ENCODE measurements at places on chromosomes 2 and 18. TPM values are rescaled to one million over a fixed set of nuclear protein-coding genes. Genes with fewer than 3 reads are reported as not detected.

The RESP18 gene
- not detected for total RNA-seq

The CGREF1 gene
- total RNA-seq, result 4.4 TPM

The DSC1 gene
- total RNA-seq, result not detected

The XDH gene
- total RNA-seq, result 1.4 TPM

GRCh38 chr2:28620801-28621171, 124.9 kb downstream of the PLB1 start:
- no peaks in the 10 kb centered on the region for H3K36me3 ChIP-seq
- H3K27ac ChIP-seq, result peak overlapping the region; percentile 80
- H3K27me3 ChIP-seq, result no peaks in the 10 kb centered on the region
- H3K4me3 ChIP-seq, result no peak overlapping the region
- peaks cover 20% of the 10 kb centered on the region for H3K4me1 ChIP-seq
- DNase-seq, result no peak

GRCh38 chr2:50490991-50491390, 540.9 kb downstream of the NRXN1 start:
- no peaks in the 10 kb centered on the region for H3K36me3 ChIP-seq
- no peaks in the 10 kb centered on the region for H3K27me3 ChIP-seq
- no peak overlapping the region for H3K4me3 ChIP-seq

DNA sequence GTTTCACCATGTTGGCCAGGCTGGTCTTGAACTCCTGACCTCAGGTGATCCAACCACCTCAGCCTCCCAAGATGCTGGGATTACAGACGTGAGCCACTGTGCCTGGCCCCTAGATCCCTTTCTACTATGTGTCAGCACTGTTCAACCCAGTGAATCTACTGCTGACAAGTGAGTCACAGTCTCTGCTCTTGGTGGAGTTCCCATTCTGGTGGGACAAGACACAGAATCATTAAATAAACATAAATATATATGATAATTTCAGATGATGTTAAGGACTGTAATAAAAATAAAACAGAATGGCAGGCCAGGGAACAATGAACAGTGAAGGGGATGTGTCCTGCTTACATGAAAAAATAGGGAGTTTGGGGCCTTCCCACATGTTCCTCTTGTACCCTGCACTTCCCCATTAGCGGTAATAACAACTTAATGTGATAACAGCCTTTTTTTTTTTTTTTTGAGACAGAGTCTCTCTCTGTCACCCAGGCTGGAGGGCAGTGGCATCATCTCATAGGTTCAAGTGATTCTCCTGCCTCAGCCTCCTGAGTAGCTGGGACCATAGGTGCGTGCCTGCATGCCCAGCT, 112.2 kb downstream of the CPO start:
- H3K4me1 ChIP-seq, result no peaks in the 10 kb centered on the region
- no peak overlapping the region for H3K27ac ChIP-seq
- no peak overlapping the region for H3K4me3 ChIP-seq
- no peak for DNase-seq
- H3K27me3 ChIP-seq, result no peaks in the 10 kb centered on the region
- H3K36me3 ChIP-seq, result no peaks in the 10 kb centered on the region

- DNase-seq, result no peak
- H3K27ac ChIP-seq, result no peak overlapping the region
- no peaks in the 10 kb centered on the region for H3K27me3 ChIP-seq
- no peaks in the 10 kb centered on the region for H3K36me3 ChIP-seq
- no peak overlapping the region for H3K4me3 ChIP-seq
Observed at GRCh38 chr2:45681675-45682074, 30.2 kb downstream of the PRKCE start.

- H3K36me3 ChIP-seq, result no peaks in the 10 kb centered on the region
- no peak overlapping the region for H3K4me3 ChIP-seq
- no peaks in the 10 kb centered on the region for H3K27me3 ChIP-seq
- DNase-seq, result no peak
- no peaks in the 10 kb centered on the region for H3K4me1 ChIP-seq
Observed at GRCh38 chr2:12502759-12503158, 214.0 kb upstream of the TRIB2 start.

DNA sequence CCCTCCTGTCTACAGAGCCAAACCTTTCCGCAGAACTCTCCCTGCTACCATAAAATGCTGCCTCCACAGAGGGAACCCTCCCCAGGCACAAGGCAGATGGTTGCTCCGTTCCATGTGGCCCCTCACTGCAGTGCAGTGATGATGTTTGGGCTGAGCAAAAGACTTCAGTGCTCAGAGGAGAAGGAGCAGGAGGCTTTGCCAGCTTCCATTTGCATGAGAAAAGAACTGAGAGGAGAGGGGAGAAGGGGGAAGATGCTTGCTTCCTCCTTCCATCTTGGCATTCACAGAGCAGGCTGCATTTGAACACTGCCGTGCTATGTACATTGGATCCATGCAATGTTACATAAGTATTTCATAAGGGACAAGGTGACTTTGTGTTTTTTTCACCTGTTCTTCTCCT, 46.6 kb upstream of the TMEM200C start:
- no peak overlapping the region for H3K4me3 ChIP-seq
- no peak overlapping the region for H3K27ac ChIP-seq
- H3K4me1 ChIP-seq, result no peaks in the 10 kb centered on the region
- H3K36me3 ChIP-seq, result no peaks in the 10 kb centered on the region

DNA sequence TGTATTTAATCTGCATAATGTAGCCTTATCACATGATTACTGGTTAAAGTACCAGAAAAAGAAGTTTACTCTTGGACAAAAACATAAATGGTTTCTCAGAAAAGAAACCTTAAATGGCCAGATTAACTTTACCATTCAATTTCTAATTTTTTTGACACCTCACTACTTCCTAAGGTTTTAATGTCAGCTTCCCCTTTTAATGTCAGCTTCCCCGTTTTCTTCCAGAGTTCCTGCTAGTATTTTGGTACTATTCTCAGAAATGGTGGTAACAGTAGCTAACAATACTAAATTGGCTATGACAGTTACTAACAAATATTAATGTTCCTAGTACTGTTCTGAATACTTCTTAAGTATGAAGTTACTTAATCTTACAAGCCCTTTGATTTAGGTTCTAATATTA, 22.4 kb upstream of the SLC8A1 start:
- H3K4me1 ChIP-seq, result no peaks in the 10 kb centered on the region
- H3K36me3 ChIP-seq, result no peaks in the 10 kb centered on the region
- no peaks in the 10 kb centered on the region for H3K27me3 ChIP-seq

DNA sequence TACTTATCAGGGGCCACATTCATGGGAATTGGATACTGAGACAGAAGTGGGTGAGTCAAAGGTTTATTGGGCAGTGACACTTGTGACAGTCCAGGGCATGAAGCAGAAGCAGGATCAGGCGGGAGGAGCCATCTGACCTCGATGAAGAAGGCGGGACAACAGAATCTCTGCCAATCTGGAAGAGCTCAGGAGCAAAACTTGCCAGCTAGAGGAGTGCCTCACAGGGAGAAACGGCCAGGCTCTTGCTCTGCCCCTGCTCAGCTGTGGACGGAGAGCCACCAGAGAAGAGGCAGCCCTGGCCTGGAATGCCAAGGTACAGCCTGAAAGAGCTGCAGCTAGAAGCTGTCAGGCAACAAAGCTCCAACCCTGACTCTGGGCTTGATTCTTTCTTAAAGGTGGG, 16.9 kb downstream of the DAW1 start:
- no peaks in the 10 kb centered on the region for H3K27me3 ChIP-seq
- H3K4me3 ChIP-seq, result no peak overlapping the region
- no peaks in the 10 kb centered on the region for H3K4me1 ChIP-seq
- H3K36me3 ChIP-seq, result no peaks in the 10 kb centered on the region
- DNase-seq, result no peak

DNA sequence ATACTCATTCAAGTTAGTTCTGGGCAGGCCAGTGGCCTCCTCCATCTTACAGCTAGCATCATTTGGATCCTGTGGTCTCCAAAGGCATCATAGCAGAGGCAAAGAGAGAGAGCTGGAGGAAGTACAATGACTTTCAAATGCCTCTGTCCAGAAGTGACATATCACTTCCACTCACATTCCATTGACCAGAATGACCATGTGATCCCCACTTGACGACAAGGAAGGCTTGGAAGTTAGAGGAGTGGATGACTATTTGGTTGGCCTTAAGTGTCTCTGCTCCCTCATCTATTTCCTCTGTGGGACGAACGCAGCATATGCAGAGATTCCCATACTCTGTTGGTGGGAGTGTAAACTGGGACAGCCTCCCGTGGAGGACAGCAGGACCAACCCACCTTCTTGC, 27.8 kb upstream of the MLPH start:
- no peak overlapping the region for H3K27ac ChIP-seq
- no peak for DNase-seq
- H3K27me3 ChIP-seq, result no peaks in the 10 kb centered on the region
- H3K4me3 ChIP-seq, result no peak overlapping the region

- DNase-seq, result no peak
- H3K4me1 ChIP-seq, result peaks cover 3% of the 10 kb centered on the region
- H3K27me3 ChIP-seq, result no peaks in the 10 kb centered on the region
- H3K4me3 ChIP-seq, result no peak overlapping the region
Observed at GRCh38 chr2:184765112-184765895, 167.0 kb downstream of the ZNF804A start.

DNA sequence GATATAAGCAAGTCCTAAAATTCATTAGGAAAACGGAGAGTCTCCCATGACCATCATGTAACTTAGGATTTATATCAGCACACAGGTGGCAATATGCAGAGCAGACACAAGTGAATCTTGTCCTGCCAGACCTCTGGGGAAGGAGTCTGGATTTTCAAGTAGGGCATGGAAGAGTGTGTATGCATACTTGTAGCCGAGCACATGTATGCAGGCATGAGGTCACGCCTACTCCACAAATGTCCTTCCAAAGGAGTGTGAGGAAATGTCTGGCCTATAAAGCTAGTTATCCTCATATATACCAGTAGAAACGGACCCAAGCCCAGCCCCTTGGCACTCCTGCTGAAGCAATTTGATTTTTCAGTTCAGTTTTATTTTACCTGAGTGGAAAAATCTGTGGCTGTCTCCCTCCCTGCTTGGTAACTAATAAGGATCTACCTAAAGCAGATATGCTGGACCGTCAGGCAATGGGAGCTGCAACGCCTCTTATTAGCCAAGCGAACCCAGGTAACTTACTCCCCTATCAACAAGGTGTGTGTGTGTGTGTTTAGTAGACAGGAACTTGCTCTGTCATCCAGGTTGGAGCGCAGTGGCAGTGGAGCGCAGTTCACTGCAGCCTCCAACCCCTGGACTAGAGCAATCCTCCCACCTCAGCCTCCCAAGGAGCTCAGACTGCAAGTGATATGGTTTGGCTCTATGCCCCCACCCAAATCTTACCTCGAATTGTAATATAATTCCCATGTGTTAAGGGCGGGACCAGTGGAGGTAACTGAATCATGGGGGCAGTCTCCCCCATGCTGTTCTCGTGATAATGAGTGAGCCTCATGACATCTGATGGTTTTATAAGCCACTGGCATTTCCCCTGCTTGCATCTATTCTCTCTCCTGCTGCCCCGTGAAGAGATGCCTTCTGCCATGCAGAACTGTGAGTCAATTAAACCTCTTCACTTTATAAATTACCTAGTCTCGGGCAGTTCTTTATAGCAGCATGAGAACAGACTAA, 2.8 kb downstream of the STAT1 start:
- no peak for DNase-seq
- H3K4me3 ChIP-seq, result no peak overlapping the region
- H3K4me1 ChIP-seq, result peaks cover 5% of the 10 kb centered on the region
- no peaks in the 10 kb centered on the region for H3K36me3 ChIP-seq

GRCh38 chr2:36356990-36357846, 1.6 kb downstream of the CRIM1 start:
- H3K27me3 ChIP-seq, result no peaks in the 10 kb centered on the region
- H3K4me3 ChIP-seq, result peak overlapping the region; percentile 97
- H3K36me3 ChIP-seq, result peaks cover 1% of the 10 kb centered on the region
- no peak for DNase-seq

GRCh38 chr2:170829036-170829435, 12.3 kb downstream of the GAD1 start:
- H3K27me3 ChIP-seq, result no peaks in the 10 kb centered on the region
- no peak overlapping the region for H3K27ac ChIP-seq
- H3K4me3 ChIP-seq, result no peak overlapping the region
- DNase-seq, result no peak
- H3K4me1 ChIP-seq, result no peaks in the 10 kb centered on the region

GRCh38 chr2:79982445-79982844, 322.1 kb downstream of the LRRTM1 start:
- no peak overlapping the region for H3K27ac ChIP-seq
- no peaks in the 10 kb centered on the region for H3K4me1 ChIP-seq
- H3K4me3 ChIP-seq, result no peak overlapping the region
- no peaks in the 10 kb centered on the region for H3K27me3 ChIP-seq
- peak; percentile 45 for DNase-seq
